NCI-H345 (cell line): ENCODE measurements at places on chromosomes 3 and 15.
A peak's percentile ranks its signal among the peaks of the same experiment; 100 is the strongest.

DNA sequence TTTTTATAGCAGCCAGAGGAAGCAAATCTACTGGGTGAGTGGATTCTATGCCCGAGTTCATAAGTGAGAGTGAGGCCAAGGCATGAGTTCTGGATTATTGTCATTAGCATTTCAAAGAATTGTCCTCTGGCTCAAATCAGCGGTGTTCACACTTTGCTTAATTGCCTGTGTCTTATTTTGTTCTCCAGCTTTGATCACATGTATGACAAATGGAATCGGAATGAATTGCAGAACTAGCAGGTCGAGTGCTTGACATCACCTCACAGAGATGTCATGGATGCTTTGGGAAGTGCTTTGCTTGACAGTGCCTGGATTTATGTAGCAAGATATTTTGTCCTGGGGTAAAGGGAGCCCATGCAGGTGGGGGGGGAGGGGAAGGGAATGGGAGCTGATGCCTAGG, 68.0 kb downstream of the SH3GL3 start:
- no peak for DNase-seq

DNA sequence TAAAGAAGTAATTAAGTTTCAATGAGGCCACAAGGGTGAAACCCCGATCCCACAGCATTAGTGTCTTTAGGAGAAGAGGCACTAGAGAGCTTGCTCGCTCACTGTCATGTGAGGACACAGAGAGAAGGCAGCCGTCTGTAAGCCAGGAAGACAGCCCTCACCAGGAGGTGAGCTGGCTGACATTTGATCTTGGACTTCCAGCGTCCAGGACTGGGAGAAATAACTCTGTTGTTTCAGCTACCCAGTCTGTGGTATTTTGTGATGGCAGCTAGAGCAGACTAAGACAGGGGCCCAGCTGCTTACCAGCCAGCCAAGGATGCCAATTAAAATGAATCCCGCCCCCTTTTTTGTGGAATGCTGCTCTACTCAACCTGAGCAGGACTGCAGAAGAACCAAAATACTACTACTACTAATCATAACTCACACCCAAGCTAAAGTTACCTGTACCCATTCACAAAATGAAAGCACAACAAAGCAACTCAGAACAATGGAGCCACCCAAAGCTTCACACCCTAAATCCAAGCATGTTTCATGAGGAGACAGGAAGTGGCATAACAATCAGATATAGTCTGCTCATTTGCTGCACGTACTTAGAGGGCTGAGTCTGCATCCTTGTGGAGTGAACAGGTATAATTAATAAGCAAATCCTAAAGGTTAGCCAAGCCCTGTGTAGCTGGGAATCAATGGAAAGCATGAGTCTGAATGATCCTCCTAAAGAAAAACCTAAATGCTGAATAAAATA, 35.6 kb upstream of the RHCG start:
- DNase-seq = no peak

DNA sequence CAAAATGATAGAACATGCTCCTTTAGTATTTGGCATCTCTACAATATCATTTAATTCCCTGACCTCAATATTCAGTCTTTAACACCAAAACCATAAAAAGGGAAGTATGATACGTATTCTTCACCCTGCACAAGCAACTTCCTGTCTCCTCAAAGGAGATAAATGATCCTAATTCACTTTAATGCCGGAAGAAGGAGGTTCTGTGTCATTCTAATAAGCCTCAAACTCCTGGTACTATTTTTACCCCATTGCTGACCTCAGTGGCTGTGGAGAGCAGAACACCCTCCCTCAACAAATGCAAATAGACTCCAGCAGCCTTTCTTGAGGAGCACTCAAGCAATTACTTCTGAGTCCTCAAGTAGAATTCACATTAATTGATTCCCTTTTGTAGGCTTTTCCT, 173.3 kb downstream of the TMEM108 start:
- DNase-seq = no peak

GRCh38 chr3:13607821-13608597, 59.1 kb downstream of the FBLN2 start:
- no peak for DNase-seq

GRCh38 chr3:7973006-7973405, 528.6 kb upstream of the LMCD1 start:
- DNase-seq = no peak

DNA sequence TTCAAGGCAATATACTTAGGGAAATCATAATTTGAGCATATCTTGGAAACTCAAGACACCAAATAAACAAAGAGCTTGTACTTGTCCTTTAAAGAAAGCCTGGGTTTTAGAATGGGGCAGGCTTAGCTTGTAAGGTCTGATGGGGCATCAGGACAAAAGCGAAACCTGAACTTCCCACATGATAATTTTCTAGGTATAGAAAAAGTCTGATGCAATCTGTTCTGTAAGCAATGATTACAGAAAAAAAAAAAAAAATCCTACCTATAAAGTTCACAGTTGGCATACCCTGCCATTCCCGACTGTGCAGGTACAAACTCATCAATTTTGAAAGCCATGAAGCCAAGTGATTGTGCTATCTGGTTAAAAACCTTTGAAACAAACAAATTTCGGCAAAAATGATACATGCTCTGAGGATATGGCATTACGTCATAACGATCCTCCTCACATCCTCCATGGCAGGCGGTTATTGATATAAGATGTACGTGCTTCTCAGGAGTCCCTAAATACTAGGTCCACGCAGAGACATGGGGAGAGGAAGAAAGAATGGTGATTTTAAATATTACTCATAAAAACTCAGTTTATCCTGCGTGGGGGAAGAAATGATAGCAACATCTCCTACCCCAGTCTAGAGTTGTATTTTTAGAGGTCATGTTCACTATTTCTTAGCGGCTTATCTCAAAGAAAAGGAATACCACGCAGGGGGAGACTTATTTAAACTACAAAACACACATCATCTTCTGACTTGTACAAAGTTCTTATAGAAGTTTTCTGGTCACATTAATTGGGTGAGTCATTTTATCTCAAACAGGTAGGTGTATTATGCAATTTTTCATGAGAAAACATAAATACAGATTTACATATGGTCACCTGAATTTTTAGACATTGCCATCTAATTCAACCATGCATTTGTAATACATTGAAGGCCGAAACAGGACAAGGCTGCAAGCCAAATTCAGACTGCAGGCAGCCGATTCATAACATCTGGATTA, 27.0 kb downstream of the MB21D2 start:
- DNase-seq = no peak

DNA sequence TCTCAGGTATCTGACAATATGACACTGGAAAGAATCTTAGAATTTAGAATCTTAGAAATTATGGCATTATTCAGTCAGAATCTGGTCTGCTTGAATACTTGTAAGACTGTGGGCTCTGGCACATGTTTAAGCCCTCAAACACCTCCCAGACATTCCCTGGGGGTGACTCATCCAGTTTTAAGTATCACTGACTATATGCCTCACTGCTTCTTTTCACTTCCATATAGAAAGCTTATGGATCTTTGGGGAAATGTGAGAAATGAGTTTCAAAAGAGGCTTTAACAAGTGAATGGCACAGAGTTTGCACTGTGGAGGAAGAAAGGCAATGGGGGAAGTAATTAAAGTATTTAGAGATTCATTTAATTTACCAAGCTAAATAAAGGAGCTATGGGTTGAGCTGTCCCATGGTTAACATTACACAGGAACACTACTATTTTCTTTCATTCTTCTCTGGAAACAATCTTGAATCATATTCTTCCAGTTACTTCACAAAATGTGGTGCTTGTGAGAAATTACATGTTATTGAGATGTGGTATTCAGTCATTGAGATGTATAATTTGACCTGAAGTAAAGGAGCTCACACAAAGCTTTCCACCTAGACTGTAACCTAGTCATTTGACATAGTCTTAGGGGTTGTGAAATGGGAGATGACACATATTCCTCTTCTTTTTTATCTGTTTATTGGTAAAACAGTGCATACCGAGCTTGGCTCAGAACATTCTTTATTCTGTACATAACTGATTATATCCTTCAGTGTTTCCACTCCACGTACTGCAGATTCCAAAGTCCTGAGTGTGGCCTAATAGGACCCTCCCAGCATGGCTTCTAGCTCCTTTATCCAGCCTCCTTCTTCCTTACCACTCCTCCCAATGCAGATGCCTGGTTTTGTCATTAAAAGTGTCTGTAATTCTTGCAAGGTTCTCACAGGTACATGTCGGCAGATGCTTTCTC, 544.6 kb upstream of the NECTIN3 start:
- DNase-seq = no peak

- DNase-seq = no peak
Measured at GRCh38 chr3:14935592-14936345, 11.6 kb upstream of the NR2C2 start.

GRCh38 chr15:80159811-80160569, 7.2 kb downstream of the FAH start:
- DNase-seq = no peak

- no peak for DNase-seq
Measured at GRCh38 chr3:157913741-157914150, 192.5 kb downstream of the SHOX2 start.

- DNase-seq = no peak
Measured at GRCh38 chr15:35061825-35062737, 23.0 kb downstream of the NANOGP8 start.

DNA sequence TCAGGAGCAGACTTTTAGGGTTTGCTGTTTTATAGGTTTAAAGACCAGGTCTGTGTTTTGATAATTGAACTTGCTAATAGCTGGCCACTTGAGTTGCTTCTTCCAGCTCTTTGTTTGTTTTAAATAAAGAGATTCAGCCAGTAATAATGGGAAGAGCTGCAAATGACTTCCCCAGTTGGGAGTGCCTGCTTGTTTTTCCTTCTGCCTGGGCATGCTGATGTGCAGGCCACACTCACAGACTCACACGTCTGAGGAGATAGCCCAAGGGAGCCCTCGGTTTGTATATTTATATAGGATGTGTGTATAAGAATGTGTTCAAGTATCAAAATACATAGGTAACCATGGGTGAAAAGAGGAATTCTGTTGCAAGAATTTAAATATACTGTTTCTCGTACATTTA, 78.2 kb upstream of the BOC start:
- DNase-seq = no peak

DNA sequence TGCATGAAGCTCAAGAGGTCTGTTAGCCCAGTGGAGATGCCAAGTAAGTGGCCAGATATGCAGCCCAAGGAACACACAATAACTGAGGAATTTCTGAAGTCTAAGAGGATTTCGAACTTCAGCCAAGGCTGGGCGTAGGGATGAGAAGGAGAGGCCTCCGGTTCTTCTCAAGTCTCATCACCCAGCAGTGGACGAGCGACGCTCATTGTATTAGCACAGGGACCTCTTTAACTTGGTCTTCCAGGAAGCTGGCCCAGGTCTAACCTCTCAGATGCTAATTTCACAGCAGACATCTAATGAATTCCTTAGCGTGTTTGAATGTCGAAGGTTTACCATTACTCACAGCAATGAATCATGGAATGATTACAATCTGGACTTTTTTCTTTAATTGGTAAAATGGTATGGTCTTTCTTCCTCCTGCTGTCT, 85.0 kb downstream of the HES1 start:
- no peak for DNase-seq

GRCh38 chr15:76161153-76162035, 101.6 kb downstream of the TMEM266 start:
- no peak for DNase-seq

GRCh38 chr3:147371771-147372340, 34.5 kb downstream of the ZIC4 start:
- DNase-seq = no peak

DNA sequence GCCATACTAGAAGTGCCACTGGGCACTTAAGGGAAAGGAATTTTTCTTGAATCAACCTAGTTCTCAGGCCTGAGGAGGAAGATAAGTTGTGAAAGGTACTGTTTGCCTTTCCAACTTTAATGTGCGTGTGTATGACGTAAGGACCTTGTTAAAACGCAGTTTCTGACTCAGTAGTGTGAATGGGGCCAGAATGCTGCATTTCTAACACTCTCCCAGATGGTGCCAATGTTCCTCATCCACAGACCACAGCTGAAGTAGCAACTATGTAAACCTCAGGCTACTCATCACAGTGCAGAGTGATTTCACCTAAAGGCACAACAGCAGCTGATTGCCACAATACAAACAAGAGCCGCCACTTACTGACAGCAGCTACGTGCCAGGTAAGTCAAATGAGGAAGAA, 103.6 kb downstream of the OTOL1 start:
- peak; percentile 53 for DNase-seq

DNA sequence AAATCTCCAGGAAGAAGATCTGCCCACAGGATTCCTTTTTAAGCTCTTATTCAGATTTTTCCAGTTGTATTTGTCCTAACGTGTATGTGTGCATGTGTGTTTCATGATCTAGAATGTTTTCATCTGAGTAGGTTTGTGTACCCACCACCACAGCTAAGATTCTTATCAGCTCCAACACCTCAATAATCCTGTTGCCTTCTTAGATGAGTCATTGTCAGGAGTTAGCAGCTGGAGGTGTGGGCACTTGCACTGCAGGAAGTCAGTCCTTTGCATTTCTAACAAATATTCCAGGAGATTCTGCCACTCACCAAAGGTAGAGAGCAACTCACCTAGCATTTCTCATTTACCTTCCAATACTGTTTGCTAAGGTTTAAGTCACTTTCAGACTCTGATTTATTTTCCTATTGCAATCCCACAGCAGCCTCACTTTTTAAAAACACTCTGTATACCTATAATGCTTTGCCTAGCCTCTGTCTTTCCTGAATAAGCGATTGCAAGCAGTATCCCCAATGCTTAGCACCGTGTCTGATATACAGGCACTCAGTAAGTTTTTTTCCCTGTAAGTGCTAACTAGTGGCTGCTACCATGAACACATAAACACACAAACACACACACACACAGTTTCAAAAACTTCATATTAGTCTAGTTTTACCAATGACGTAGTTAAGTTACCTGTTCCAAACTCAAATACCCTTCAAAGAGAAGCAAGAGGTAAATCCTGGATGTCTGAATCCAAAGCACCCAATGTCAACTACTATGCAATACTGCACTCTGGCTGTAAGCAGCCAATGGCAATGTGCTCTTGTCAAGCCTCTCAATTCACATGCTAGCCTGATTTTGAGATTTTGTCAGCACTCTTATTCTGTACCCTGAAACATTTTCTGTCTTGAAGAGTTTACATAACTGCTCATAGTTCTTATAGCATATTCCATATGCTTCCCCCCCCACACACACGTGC, 713.5 kb upstream of the LMCD1 start:
- DNase-seq = no peak

GRCh38 chr3:63232764-63233396, 45.2 kb upstream of the SYNPR start:
- DNase-seq = peak; percentile 0

- DNase-seq = no peak
Measured at GRCh38 chr3:192881159-192881786, 36.4 kb downstream of the MB21D2 start.

DNA sequence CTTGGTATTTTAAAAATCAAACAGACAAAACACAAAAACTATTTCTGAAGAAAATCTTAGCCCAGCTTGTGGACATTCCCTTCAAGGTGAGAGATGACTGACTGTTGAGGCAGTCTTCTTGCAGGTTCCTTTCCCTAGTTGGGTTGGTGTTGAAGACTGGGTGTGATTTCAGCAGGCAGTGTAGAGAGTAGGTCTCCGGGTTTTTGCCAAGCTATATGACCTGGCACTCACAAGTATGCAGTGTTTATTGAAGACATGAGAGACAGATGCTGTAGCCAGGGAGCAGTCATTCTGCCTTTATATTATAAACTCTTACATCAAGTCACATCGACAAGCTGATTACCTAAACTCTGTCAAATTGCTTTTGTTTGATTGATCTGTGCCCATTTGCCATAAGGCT, 17.5 kb downstream of the SENP8 start:
- DNase-seq = peak; percentile 65

- DNase-seq = no peak
Measured at GRCh38 chr15:85685356-85685755, 109.4 kb downstream of the KLHL25 start.

- DNase-seq = no peak
Measured at GRCh38 chr3:101146946-101147345, 153.7 kb upstream of the ABI3BP start.

GRCh38 chr15:50773389-50773788, 7.9 kb upstream of the SPPL2A start:
- no peak for DNase-seq
